AG10803 (cell line): ENCODE measurements at places on chromosomes 2 and 18.

GRCh38 chr2:119218478-119219064 lies 5.1 kb upstream of the STEAP3 start:
- DNase-seq, result peak; percentile 70

GRCh38 chr2:159614534-159615366 lies 1.6 kb downstream of the BAZ2B start:
- peak; percentile 70 for DNase-seq

DNA sequence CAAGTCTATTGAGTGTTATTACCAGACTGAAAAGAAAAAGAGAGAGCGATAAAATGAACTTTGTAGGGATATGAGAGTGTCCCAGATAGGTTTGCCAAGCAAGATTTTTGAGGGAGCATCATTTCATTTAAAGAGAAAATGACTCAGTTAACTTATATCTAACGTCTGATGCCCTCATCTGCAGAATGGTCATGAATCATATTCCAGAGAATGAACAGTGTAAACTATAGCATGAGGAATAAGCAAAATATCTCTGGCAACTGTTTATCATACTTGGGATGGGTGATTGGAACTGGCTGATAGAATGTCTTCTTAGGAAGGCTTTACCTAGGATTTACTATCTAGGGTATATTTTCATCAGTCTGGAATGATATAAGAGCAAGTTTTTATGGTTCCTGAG lies 289.4 kb downstream of the CMPK2 start:
- no peak for DNase-seq

DNA sequence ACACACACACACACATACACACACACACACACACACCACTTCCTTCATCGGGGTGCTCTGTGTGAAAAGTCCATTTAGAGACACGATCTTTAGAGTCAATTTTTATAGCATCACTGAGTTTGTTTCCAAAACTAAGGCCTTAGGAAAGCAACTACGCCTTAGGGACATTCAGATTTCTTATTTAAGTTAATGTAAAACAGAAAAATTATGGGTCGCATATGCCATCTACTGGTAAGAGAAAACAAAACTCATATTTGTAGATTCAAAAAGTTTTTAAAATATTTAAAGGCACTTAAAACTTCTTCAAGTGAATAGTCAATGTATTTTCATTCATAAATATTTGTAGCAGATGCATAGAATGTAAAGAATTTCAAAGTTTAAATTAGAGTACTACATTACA lies 166.2 kb downstream of the ATAD2B start:
- DNase-seq, result peak; percentile 71

DNA sequence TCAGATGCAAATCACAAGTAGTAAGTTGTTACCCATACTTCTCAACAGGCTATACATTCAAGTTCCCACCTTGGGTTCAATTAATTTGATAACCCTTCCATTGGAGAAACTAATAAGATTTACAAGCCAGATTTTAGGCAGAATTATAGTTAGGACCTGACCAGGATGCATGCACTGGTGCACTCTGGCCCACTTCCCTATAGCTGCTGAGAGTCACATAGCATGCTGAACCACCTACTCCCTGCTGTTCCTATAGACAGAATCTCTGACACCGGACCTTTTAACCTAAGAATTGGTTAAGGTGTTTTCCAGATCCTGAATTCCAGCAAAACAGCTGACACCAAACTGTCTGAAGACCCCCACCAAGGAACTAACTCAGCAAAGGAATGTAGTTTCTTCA lies 26.2 kb downstream of the FAM210A start:
- DNase-seq, result no peak

DNA sequence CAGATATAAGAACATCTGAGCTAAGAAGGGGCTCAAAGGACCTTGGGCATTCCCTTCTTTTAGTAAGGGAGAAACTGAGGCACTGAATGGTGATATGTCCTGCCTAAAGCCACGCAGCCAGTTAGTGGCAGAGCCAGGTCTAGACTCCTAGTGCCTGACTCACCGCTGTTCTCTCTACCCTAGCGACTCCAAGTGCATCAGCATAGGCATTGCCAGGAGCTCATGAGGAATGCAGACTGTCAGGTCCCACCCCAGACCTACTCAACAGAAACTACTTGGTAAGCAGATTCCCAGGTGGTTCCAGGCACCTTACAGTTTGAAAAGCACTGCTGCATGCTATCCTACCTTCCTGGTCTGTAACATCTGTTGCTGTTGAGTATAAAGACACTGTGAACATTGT lies 158.9 kb downstream of the MSH2 start:
- no peak for DNase-seq

DNA sequence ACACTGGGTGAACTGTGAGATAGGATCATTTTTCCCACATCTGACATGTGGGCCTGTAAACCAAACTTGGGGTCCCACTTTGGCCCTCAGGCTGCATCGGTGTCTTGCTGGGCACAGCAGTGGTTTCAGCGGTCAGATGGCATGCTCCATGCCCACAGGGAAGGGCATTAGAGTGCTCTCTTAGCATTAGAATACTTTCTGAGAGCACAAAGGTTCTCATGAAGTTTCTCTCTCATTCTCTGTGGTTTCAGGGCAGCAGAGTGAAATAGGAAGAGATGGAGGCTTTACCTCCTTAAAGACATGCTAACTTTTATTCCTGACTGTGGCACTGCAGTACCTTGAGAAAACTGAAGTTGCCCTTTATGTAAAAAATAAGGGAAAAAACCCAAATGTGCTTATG lies 36.6 kb upstream of the GATA6 start:
- no peak for DNase-seq

GRCh38 chr2:119465687-119466086 lies 34.0 kb downstream of the TMEM37 start:
- DNase-seq, result no peak

GRCh38 chr2:239370403-239370802 lies 30.4 kb downstream of the HDAC4 start:
- DNase-seq, result no peak

- DNase-seq, result peak; percentile 53
Observed at GRCh38 chr2:60958361-60958760, 59.2 kb upstream of the PEX13 start.

GRCh38 chr18:41756141-41756540 lies 198.9 kb upstream of the PIK3C3 start:
- no peak for DNase-seq

GRCh38 chr2:163778045-163778781 lies 42.4 kb upstream of the FIGN start:
- peak; percentile 92 for DNase-seq

- no peak for DNase-seq
Observed at GRCh38 chr2:239386001-239386670, 14.7 kb downstream of the HDAC4 start.

DNA sequence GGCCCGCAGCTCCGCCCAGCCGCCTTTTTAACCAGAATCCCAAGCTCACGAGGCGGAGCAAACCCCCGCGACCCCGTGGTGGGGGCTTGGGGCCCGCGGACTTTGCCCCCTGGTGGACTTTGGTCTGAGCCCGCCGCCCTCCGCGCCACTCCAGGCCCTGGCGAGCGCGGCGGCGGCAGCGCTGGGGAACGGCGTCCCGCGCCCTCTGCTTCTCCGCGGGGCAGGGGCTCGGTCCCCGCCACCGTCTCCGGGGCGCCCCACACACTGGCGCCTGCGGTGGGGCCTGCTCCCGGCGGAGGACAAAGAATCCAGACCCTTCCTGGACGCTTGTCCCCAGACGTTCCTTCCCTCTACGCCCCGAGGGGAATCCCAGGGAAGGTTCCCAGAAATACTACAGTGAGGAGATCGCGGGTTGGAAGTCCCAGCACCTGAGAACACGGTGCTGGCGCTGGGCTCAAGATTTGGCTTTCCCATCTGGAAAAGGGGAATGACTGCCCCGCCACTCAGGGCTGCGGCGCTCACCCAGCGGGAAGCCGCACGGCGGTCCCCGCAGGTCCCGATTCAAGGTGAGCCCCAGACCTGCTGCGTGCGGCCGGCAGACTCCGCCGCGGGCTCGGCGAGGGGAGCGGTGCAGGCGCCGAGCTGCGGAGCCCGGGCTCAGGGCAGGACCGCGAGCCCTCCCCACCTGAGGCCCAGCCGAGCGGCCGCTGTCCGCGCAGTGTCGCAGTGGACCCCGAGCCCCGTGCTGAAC lies at the start of gene HAAO:
TSS of gene HAAO (minus strand) at position 1 of the 751 bp plus-strand sequence. CDS start 47 bp downstream, outside the sequence.
- DNase-seq, result no peak

DNA sequence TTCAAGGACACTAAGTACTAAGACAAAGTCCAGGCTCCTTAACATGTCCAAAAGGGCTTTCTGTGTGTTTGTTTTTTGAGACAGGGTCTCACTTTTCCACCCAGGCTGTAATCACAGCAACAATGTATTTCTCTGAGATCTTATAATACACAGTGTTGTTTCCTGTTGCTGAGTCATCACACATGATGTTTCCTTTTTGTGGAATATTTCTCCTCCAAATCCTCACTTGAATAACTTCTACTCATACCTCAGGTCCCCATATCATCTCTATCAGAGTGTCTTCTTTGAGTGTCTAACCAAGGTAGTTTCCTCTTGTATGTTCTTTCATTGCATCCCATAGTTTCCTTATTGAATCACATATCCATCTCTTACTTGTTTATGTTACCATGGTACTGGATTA lies 632.0 kb upstream of the PIK3C3 start:
- DNase-seq, result no peak

GRCh38 chr2:172100935-172101820 lies 1.5 kb downstream of the DLX2 start:
- no peak for DNase-seq

DNA sequence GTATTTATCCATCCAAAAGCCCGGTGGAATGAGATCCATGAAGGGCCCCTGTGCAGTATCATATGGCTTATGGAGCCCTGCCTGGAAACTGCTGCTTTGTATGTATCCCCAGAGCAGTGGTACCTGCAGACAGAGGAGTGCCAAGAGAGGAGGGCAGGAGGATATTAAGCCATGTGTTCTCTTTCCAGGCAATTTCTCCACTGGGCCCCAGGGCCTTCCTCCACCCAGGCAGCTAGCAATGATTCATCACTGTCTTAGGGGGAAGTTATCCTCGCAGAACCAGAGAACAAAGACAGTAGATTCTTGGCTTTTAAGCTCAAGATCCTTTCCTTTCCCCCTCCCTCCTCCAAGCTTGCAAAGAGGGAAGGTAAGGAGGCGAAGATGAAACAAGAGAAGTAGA lies 98.1 kb downstream of the LRRC30 start:
- DNase-seq, result no peak

DNA sequence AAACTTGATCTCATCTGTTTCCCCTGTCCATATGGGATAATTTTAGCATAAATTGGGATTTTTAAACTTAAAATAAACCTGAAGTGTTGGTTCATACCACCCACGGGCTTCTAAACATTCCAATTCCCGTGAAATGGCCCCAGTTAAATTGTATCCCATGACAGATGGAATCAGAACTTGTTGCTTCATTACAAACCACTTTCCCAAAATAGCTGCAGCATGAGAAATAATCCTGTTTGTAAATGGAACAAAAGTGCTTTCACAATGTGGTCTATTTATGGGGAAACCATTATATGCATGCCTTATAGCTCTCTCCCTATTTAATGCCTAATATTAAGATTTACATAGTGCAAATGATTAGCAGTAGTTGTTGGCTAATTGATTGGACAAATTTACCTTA lies 15.9 kb downstream of the SCG2 start:
- DNase-seq, result peak; percentile 88

GRCh38 chr2:233990261-233990798 lies 60.2 kb upstream of the SPP2 start:
- no peak for DNase-seq

DNA sequence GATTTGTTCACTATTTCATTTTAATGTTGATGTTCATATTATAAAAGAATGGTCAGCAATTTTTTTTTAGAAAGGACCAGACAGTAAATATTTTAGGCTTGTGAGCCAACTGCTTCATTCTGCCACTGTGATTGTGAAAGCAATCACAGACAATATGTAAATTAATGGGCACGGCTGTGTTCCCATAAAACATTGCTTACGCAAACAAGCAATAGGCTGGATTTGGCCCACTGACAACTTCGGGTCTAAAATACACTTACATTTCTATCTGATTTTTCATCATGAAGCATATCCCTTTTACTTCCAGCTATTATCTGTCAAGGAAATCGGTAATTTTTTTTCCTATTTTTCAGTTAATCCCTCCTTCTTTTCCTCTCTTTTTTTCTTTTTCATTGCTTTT lies 182.2 kb upstream of the CDH2 start:
- DNase-seq, result peak; percentile 2

DNA sequence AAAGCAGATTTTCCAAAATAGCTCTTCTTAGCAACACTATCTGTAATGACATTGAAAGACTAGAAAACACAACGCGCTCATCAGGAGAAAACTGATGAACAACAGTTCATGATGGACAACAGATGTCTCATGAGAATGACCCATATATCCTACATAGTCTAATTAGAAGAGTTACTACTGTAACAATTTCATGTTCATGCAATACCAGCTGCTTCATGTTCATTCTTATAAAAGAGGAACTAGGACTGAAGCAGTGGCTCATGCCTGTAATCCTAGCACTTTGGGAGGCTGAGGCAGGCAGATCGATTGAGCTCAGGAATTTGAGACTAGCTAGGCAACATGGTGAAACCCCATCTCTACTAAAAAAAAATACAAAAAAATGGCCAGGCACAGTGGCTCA lies 22.7 kb downstream of the TRAPPC8 start:
- DNase-seq, result no peak

- no peak for DNase-seq
Observed at GRCh38 chr2:36405183-36405582, 49.6 kb downstream of the CRIM1 start.

DNA sequence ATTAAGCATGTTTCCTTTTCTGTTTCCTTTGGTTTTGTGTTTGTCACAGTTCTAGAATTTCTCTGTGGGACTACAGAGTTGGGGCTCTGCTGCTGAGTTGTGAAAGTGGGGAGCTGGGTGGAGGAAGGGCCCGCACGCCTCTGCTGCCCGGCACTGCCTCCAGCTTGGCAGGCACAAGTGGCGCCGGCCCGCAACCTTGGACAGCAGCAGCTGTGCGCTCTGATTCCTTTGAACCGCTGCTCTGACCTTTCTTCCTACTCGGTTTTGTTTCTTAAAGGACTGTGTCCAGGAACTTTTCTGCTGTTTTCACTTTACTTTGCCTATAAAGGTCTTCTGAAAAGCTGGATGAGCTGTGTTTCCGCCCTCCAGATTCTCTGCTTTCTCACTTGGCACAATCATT lies 137.6 kb upstream of the ALPP start:
- DNase-seq, result no peak

- DNase-seq, result peak; percentile 83
Observed at GRCh38 chr2:43458014-43458628, 137.7 kb downstream of the THADA start.

GRCh38 chr2:159807183-159808031 lies 9.4 kb upstream of the CD302 start:
- DNase-seq, result peak; percentile 45

DNA sequence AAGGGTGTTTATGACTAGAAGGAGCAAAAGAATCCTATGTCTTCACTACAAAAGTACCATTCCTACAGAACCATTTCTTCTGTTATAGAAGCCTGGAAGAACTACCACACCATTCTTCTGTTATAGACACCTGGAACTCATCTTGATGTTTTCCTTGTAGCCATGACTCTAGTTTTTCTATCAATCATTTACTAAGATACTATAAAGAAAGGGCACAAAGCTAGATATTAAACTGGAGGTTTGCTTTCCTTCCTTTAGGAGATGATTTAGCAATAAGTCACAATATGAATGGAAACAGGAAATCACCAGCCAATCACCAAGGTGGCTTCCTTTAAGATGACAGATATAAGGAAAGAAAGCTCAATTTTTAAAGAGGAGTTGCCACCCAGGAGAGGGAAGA lies 100.3 kb upstream of the NEUROD1 start:
- no peak for DNase-seq

GRCh38 chr2:1676091-1676912 lies 68.0 kb downstream of the PXDN start:
- no peak for DNase-seq

- no peak for DNase-seq
Observed at GRCh38 chr18:39724652-39725051, 2159.1 kb upstream of the CELF4 start.

- DNase-seq, result no peak
Observed at GRCh38 chr2:53484531-53484930, 283.1 kb upstream of the CHAC2 start.
